Dermis blood vessel endothelial cell (primary cell): ENCODE measurements at places on chromosomes 7 and 10. TPM values are rescaled to one million over a fixed set of nuclear protein-coding genes. Genes with fewer than 3 reads are reported as not detected.

HYAL4 gene
- 0.33 TPM in 1 of 2 replicates, not detected in the other for total RNA-seq

LRRC72 gene
- total RNA-seq = not detected in 2 replicates

TMEM273 gene
- 16.2 and 49.9 TPM in 2 replicates for total RNA-seq

RADIL gene
- 3.9 and 4.1 TPM in 2 replicates for total RNA-seq

GATA3 gene
- 0.05 and 0.17 TPM in 2 replicates for total RNA-seq

NPM3 gene
- total RNA-seq = 92.8 and 96.7 TPM in 2 replicates

DNAJC12 gene
- 3.9 and 4.1 TPM in 2 replicates for total RNA-seq

ERVW-1 gene
- not detected in 2 replicates for total RNA-seq
